T-helper 2 cell (primary cell): ENCODE measurements at places on chromosomes 5 and 9.

DNA sequence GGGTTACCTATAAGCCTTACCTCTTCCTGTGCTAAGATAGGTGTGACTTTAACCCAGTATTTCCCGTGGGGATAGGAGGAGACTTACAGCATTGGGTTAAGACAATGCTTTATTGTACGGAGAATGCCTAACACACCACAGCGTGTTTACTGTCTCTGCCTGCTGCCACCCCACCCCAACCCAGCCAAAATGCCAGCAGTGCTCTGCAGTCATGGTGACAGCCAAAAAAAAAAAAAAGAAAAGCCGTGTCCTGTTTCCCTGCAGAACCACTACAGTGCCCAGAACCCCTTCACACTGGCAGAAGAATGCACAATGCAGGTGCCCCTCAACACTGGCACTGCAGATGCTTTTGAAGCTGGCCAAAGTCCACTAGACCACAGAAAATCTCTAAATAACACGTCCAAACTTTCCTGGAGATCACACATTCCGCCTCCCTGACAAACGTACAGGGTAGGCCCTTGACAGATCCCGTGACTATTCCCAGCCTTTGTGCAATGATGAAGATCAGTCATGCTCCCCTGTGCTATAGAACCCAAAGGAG lies 102.2 kb downstream of the SERINC5 start:
- no peak for DNase-seq

DNA sequence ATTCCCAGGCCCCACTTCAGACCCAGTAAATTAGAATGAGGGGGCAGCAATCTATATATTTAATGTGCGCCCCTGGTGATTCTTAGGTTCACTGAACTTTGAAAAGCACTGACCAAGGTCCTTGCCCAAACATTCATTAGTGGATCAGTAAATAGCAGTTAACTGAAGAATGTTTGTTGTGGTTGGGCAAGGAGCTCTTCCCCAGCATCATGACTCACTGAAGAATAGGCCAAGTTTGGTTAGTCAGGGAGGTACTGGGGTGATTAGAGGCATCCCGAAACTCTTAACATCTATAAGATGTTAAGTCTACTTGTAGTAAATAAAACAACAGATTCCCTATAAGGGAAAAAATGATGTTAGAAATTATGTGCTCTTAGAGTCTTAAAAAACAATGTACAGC lies 833 bp upstream of the MROH2B start:
- DNase-seq = no peak

DNA sequence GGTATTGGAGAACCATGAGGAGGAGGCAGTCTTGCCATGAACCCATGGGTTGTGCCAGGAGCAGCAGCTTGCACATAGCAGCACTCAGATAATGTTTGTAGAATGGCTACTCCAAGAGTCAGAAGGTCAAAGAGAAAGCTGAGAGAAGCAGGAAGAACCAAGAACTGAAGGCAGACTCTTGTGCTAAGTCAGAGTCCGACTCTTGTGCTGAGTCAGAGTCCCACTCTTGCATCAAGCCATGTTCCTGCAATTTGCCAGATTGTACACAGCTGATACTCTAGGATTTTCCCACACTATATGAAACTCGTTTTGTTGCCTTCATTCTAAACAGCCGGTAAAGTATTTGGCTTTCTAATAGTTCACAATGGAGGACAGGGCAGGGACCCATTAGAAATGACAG lies 26.2 kb upstream of the HSPA9 start:
- DNase-seq = no peak

- no peak for DNase-seq
These were observed 395.0 kb upstream of the SMARCA2 start for GRCh38 chr9:1619915-1620710.

- DNase-seq = no peak
These were observed 42.9 kb downstream of the LRRTM2 start for GRCh38 chr5:138832218-138832617.

DNA sequence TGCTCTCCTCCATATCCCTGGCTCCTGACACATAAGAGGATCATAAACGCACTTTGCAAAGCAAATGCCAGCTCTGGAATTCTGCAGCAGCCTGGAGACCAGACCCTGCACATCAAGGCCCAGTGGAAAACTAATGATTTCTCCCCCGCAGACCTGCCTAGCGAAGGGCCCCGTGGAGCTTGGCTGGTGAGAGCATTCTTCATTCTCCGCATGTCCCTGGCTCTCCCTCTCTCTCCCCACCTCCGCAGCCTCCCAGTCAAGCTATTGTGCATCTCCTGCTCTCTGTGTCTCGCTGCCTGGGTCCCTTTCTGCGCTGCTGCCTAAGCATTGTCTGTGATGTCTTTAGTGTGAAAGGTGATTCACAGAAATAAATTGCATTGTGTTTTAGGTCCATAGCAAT lies 46.7 kb downstream of the GRIA1 start:
- DNase-seq = no peak

GRCh38 chr5:148805326-148806290 lies 20.8 kb upstream of the ADRB2 start:
- no peak for DNase-seq

- DNase-seq = no peak
These were observed 403.9 kb downstream of the ADGRV1 start for GRCh38 chr5:90962481-90962880.

- no peak for DNase-seq
These were observed 115.2 kb downstream of the LHFPL2 start for GRCh38 chr5:78533356-78533755.

- no peak for DNase-seq
These were observed 17.4 kb upstream of the CTSL start for GRCh38 chr9:87708546-87708945.

- DNase-seq = no peak
These were observed 25.4 kb downstream of the EXOC3 start for GRCh38 chr5:468401-468800.

- peak; percentile 56 for DNase-seq
These were observed at the start of gene CARD19 for GRCh38 chr9:93096131-93096802. Gene CARD19 (plus strand): TSS chr9:93096217. CDS start chr9:93096346, 129 bp downstream.

GRCh38 chr9:123329329-123329955 lies 26.6 kb upstream of the CRB2 start:
- DNase-seq = no peak

- no peak for DNase-seq
These were observed 8.9 kb downstream of the FLT4 start for GRCh38 chr5:180640611-180640860.

- DNase-seq = no peak
These were observed 415.0 kb downstream of the KCTD16 start for GRCh38 chr5:144585681-144586080.

GRCh38 chr5:151476016-151476415 lies 28.6 kb downstream of the SLC36A1 start:
- DNase-seq = no peak

- DNase-seq = no peak
These were observed 23.1 kb upstream of the NSMF start for GRCh38 chr9:137482094-137482781.

DNA sequence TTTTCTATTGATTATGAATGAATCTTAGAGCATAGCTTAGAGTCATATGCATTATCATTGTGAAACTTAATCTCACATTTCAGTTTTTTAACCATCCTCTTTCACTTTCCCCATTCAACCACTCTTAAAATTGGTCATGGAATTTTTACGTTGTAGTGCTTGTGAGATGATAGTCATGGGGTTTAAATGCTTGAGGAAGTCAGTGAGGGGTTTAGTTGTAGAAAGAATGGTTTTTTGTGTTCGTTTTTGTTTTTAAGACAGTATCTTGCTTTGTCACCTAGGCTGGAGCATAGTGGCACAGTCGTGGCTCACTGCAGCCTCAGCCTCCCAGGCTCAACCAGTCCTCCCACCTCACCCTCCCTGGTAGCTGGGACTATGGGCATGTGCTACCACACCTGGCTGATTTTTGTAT lies 19.6 kb downstream of the UGCG start:
- peak; percentile 77 for DNase-seq

DNA sequence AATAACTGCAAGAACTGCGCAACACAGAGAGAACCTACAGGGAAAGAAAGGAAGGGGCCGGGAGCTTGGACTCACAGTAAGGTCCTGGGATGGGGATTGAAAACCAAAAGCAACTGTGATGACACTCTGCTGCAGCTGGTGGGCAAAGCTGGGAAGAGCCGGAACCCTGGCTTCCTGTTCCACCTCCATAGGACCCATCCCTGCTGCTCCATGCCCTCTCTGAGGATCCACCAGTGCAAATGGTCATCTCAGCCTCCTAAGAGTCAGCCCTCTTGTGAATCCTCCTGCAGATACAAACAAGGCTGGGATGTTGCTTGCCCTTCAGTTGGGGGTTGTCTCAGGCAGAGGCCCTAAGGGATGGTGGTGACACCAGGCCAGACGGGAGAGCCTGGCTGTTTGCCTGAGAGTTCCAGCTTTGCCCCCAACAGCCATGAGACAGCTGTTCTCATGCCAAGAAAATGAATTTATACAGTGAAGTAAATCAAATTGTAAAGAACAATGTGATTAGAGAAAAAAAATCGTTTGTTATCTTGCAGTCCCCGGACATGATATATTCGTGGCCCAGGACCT lies 90.8 kb downstream of the TENT4A start:
- no peak for DNase-seq

DNA sequence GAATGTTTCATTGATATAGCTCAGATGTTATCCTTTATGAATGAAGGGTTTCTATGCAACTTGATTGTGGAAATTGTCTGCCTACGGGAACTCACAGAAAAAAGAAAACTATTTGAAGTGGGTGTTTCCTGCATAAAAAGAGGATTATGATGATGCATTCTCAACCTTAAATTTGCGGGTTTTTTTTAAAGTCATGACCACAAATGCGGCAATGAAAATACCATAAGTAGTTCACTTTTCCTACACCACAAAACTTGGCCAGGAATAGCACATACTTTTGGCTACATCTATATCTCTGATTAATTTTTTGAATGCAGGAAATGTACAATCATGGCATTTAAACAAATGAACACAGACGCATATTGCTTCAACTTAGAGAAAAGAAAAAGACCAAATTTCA lies 754.7 kb downstream of the DTWD2 start:
- DNase-seq = no peak

- no peak for DNase-seq
These were observed 158.5 kb upstream of the RGS7BP start for GRCh38 chr5:64347309-64347708.

DNA sequence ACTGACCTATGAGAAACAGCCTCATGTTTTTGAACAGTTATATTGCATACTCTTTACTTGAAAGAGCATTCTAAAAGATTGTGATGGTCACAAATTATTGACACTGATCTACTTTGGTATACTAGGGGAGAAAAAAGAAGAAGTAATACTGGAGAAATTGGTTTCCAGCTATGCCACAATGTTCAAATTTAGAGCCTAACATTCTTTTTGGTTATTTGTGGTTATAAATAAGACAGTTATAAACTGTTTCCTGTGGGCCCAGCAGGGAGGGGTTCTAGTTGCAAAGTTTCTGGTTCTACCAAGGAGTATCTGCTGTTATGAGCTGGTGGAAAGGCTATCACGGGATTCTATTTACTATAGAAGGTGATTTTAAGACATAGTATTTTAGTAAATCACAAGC lies 4.8 kb downstream of the CWC27 start:
- DNase-seq = no peak

DNA sequence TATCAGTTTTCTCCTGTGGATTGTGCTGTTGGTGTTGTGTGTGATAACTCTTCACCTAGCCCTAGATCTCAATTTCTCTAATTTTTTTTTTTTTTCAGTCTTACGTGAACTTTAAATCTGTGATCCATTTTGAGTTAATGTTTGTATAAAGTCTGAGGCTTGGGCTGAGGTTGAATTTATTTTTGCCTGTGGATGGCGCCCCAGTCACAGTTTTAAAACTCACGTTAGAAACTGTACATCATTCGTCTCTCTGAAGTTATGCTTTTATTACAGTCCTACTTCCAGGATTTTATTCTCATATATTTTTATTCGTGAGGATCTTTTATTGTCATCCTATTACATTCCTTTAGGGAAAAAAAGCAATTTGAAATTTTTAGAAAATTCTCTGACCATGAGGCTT lies 103.1 kb downstream of the EHMT1 start:
- no peak for DNase-seq

DNA sequence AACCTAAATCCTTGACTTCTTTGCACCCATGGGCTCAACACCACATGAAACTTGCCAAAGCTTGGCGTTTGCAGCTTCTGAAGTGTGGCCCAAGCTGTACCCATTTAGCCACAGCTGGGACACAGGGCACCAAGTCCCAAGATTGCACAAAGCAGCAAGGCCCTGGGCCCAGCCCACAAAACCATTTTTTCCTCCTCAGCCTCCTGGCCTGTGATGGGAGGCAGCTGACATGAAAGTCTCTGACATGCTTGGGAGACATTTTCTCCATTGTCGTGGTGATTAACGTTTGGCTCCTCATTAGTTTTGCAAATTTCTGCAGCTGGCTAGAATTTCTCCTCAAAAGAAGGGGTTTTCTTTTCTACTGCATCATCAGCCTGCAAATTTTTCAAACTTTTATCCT lies 32.0 kb downstream of the ACTL7B start:
- no peak for DNase-seq

DNA sequence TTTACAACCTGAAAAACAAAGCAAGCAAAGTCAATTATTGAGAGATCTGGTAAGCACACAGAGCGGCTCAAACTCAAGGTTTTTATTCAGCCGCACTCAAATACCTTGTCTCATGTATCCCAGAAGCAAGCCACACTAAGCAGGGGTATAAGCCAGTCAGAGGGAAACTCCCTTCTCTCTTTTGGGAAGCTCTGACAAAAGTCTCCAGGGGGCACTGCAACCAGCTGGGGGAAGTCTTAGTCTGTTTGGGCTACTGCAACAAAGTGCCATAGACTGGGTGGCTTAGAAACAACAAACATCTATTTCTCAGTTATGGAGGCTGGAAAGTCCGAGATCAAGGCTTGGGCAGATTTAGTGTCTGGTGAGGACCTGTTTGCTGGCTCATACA lies 246.0 kb downstream of the ENC1 start:
- no peak for DNase-seq

DNA sequence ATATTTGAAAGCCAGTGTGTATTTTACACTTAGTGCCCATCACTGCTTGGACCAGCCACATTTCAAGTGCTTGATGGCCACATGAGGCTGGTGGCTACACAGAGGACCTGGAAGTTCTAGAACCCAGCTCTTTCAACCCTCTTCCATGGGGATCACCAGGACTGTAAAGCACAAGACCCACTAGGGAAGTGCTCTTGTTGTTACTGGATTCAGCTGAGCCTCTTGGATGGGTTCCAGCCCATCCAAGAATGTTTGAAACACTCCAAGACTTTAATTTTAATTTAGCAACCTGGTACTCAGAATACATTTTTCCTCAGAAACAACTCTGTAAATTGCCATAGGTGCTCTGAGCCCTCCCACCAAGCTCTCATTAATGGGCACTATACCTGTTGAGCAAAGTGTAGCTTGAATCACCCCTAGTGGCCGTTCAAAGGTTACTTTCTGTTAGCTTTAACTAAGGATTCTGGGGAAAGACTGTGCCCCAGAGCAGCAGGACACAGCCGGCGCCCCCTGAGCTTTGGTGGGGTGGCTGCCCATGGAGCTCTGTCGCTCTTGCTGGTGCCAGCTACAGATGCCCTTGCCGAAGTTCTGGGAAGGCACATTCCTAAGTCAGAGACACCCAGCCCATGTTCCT lies 212.4 kb downstream of the HSD17B3 start:
- no peak for DNase-seq

GRCh38 chr9:115668521-115668920 lies 485.1 kb upstream of the PAPPA start:
- no peak for DNase-seq

- DNase-seq = no peak
These were observed 58.0 kb downstream of the PTPN3 start for GRCh38 chr9:109440117-109440515.
